Posterior vena cava (tissue), 2 donors: ENCODE measurements at places on chromosomes 5 and 9.

DNA sequence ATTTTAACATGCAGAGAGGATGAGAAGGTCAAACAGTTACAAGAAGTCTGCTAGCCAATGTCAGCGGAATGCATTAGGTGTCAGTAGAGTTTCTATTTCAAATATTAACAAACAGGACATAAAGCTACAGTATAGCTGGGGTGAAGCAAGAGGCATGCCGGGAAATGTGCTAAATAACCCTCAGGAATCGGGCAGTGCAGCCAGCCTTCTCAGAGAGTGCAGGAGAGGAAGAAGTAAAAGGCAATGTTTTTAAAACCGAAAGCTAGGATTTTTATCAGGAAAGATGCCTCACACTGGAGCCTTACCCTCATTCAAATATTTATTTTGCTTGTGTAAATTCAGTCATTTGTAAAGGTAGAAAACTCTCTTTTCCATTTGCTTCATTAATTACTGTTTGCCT lies 59.1 kb upstream of the SH3GL2 start:
- no peak for DNase-seq

DNA sequence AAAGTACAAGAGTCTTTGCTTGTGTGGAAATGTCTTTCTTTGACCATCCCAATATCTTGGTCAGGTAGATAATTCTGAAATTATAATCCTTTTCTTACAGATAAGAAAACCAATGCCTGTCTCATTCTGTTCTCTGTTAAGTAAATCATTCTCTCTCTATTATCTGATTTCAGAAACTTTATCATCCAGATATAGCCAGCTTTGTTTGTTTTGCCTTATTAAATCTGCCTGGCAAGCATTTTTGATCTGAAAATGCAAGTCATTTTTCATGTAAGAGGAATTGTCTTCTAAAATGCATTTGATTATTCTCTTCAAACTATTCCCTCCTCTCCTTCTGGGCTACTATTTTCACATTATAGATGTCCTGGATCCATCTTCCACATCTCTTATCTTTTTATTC lies 625.5 kb downstream of the CCDC171 start:
- no peak for DNase-seq

DNA sequence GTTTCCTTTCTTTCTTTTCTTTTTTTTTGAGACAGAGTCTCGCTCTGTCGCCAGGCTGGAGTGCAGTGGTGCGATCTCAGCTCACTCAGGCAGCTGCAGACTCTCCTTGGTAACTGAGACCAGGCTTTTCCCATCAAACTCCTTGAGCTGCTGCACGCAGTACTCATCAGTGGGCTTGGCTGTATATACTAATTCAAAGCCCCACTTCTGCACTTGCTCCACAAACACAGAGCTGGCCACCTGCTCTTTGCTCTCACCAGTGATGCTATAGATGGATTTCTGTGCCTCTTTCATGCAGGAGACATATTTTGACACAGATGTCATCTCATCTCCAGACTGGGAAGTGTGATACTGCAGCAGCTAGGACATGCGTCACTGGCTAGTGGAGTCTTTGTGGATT lies 252.7 kb downstream of the AP3B1 start:
- DNase-seq: no peak

DNA sequence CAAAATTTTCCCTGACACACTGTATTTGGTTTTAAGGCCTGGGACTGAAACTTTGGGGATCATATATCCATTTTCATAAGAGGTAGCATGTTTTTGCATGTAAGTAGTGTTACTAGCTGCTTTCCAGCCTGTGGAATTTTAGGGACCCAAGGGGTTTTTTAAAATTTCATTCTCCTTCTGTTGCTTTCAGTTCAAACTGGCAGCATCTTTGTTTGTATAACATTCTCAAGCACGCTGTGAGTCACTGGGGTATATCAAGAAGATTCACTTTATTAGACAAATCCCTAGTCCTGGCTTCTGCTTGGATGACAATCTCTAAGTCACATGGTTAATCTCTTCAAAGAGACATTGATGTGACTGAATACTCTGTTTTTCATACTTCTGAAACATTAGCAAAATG lies 479.0 kb downstream of the CYLC2 start:
- no peak for DNase-seq

DNA sequence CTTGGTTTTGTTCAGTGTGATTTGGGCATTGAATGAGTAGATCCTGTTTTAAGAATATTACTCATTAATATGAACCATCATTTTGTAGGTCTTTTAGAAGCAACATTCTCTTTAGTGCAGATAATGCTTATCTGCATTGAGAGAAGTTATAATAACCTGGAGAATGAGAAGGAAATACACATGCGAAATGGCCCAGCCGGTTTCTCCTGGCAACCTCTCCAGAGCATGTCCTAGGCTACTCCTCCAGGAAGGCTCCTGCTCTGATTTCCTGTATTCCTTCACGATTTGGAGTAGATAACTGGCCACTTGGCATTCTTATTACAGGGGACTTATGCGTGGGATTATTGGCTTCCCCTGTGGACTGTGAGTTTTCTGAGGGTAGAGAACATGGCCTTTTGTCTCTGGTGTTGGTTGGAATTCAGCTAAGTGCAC lies 12.6 kb downstream of the DAPK1 start:
- DNase-seq: no peak

- no peak for DNase-seq
Measured at GRCh38 chr9:133419005-133419404, 1.2 kb upstream of the REXO4 start.

DNA sequence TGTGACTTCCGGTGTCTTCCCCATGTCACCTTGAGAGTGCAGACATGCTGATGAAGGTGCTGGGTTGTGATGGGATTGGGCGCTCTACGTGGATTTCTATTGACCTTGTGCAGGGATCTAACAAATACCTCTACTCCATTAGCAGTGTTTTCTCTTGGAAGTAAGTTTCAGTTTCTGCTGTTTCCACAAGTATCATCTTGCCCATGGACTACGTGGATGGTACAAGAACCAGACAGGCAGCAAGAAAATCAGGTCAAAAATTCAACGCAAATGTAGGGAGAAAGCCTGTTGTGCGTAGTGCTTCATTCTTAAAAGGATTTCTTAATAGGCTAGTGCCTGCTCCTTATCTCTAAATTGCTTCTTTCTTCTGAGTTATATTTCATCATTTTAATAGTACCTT lies 60.8 kb downstream of the AOPEP start:
- no peak for DNase-seq

DNA sequence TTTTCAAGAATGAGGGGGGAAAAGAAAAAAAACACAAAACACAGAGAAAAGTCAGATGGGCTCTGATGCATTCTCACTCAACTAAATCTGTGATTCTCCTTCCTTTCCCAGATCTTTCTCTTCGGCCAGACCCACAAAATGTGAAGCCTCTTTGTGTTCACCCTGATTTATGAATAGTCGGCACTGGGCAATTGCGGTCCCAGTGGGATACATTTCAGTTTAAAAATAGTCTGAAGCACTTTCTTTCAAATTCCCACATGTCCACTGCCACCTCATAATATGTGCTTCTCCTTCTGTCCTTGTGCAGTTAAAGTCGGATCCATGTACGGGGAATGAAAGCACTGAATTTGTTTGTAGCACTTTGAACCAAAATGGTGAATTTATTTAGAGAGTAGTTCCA lies 995.4 kb upstream of the WWC1 start:
- no peak for DNase-seq

DNA sequence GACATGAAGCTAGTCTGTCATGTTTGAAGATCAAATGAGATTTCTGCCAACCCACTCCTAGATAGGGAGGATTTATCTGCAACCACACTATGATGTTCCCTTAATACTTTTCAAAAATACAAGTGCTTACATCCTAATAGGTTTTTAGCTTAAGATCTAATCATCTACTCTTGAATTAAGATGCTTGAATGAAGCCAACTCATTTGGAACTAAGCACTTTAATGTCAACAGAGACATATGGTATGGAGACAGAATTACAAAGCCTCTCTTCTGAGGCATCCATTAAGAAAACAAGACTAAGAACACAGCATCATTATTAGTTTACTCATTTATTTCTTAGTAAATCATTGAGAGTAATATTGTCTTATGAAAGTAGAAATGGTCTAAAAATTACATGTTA lies 139.3 kb upstream of the NFIB start:
- DNase-seq: no peak

GRCh38 chr5:42943931-42944631 lies 96.0 kb downstream of the ANXA2R start:
- no peak for DNase-seq

GRCh38 chr9:83698976-83699585 lies 8.7 kb downstream of the UBQLN1 start:
- DNase-seq: no peak

DNA sequence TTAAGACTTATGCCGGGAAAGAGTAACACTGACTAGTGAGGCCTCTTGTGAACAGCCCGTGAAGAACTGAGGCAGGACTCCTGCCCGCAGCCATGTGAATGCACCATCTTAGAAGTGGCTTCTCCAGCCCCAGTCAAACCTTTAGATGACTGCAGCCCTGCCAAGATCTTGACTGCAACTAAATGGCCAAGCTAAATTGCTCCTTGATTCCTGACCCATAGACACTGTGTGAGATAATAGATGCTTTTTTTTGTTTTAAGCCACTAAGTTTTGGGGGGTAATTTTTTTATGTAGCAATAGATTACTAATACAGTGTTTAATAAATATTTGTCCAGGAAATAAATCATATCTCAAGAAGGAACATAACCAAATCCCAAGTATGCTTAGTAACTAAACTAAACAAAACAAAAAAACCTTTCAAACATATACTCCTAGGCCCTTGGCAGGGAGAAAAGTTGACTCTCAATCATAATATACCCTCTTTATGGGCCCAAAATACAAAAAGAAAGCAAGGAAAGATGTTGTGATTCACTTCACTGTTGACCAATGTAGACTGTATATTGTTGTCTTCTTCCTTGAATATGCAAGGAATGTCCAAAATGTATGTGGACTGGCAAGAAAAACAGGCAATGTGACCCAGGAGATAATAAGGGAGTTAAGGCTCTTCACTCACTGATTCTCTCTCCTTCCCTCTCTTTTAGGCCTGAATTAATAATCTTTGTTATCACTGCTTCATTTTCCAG lies 79.7 kb upstream of the ZNF366 start:
- no peak for DNase-seq

DNA sequence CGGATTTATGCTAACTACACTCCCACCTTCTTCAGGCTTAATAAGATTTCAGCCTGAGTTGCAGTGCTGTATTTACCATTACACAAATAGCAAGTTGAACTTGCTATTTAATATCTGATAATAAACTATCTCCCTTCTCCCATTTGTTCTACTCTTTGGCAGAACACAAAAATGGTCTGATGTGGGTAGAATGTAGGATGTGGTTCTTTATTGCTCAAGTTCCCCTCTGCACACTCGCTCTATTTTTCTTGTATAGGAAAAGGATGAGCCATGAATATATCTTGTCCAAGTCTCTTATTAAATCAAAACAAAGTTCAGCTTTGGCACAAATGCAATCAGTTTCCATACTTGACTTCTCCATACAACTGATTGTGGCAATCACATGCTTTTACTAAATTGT lies 37.2 kb upstream of the KIF2A start:
- no peak for DNase-seq

DNA sequence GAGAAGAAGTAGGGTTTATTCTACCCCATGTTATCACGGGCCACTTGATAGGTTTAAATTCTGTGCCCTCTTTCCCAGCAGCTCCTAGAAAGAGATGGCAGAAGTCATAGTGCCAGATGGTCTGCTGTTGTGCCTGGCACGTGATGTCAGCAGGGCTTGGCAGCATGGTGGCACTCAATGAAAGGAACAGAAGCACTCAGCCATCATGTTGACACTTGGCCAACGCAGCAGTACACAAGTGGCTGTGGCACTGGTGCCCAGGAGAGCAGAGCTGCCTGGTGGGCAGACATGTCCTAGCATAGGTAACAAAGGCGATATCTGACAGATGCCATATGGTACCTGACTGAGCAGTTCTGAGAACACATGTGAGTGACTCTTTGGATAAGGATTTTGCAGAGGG lies 796.4 kb upstream of the ACO1 start:
- no peak for DNase-seq

GRCh38 chr9:129338724-129339430 lies 160.8 kb upstream of the IER5L start:
- no peak for DNase-seq

GRCh38 chr9:17453751-17454150 lies 125.1 kb upstream of the SH3GL2 start:
- no peak for DNase-seq

DNA sequence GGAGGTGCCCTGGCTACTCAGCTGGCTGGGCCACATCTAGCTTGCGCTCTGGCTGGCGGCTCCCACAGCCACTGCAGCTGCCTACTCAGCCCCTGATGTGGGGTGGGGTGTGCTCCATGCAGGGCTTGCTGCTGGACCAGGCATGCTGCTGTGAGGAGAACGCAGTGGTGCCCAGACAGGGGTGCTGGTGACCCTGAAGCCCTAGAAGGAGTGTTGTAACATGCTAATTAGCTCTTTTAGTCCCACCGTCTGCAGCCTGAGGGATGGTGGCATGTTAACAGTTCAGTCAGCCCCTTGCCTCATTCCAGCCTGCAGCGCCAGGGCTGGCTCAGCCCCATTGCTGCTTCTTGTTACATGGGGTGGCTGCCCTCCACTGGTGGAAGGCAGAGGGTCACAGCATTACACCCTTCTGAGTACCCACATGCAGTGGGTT lies 642.3 kb downstream of the DMRTA1 start:
- no peak for DNase-seq

GRCh38 chr9:34540827-34541226 lies 18.0 kb upstream of the ENHO start:
- no peak for DNase-seq

DNA sequence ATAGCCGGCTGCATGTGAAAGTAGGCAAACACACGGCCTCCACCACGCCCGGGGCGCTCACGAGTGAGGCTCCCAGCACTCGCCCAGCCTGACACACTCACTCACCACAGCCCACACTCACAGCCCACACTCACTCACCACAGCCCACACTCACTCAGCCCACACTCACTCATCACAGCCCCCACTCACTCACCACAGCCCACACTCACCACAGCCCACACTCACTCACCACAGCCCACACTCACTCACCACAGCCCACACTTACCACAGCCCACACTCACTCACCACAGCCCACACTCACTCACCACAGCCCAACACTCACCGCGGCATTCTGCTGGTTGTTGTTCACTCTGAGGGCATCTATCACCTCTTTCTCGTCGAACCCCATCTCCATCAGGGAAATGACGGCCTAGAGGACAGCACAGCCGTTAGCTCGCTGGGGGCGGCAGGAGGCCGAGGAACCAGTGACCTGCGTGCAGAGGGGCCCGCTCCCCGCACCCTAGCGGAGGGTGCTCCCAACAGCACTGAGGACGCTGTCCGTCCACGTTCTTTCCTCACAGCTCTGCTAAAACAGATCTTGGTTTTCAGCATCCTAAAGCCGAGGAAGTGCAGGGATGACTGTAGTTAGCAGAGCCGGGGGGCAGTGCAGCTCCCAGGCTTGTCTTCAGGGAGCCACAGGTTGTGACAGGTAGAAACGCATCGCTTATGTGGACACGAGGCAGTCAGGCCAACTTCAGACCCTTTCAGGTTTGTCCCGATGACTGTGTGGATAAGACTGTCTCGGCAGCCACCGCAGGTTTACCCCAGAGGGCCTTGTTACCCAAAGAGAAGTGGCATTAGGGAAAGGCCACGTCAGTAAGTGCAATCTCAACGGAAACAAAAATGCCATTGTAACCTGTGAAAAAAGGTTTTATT lies 21.6 kb downstream of the UBAC1 start:
- no peak for DNase-seq

GRCh38 chr5:100779669-100780375 lies 123.3 kb downstream of the ST8SIA4 start:
- DNase-seq: no peak

- DNase-seq: no peak
Measured at GRCh38 chr5:157976429-157976828, 117.5 kb upstream of the CLINT1 start.

- no peak for DNase-seq
Measured at GRCh38 chr9:38380872-38381534, 11.5 kb upstream of the ALDH1B1 start.
